ENCODE measurements at places on chromosomes 11 and 22.

GRCh38 chr11:77109236-77110019, 6.8 kb downstream of the OMP start:
- DNase-seq: no peak

GRCh38 chr11:96464700-96465307, 75.0 kb downstream of the JRKL start:
- peak; percentile 97 for DNase-seq

DNA sequence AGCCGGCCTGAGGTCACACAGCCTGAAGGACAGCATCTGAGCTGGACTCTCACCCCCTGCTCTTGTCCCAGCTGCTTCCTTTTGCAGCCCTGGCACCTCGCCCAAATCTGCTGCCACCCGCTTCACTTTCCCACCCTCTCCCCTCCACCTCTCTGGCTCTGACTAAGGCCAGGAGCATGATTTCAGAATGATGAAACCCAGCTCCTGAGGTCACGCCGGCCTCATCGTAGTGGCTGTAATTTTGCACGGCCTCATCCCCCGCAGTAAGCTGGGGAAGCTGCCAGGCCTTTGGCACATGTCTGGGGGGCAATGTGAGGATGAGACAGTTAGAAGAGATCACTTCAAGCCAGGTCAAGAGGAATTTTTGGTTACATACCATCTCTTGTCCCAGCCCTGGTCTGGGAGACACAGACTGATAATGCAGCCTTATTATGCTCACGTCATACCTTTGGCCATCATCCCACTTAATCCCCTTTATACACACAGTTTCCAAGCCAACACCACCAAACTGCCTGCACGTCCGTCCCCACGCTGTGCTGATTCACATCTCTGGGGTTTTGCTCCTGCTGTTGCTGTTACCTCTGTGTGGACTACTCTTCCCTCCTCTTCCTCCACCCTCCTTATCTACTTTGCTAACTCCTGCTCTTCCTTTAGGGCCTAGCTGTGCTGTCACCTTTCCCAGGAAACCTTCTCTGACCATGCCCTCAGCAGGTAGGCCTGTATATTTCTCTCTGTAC, 58.1 kb downstream of the CHRDL2 start:
- no peak for DNase-seq

DNA sequence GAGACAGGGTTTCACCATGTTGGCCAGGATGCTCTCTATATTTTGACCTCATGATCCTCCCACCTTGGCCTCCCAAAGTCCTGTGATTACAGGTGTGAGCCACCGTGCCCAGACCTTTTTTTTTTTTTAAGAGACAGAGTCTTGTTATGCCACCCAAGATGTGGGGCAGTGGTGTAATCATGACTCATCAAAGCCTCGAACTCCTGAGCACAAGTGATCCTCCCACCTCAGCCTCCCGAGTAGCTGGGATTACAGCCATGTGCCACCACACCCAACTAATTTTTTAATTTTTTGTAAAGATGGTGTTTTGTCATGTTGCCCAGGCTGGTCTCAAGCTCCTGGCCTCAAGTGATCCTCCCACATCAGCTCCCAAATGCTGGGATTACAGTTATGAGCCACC, 37.9 kb downstream of the IZUMO1R start:
- no peak for DNase-seq

DNA sequence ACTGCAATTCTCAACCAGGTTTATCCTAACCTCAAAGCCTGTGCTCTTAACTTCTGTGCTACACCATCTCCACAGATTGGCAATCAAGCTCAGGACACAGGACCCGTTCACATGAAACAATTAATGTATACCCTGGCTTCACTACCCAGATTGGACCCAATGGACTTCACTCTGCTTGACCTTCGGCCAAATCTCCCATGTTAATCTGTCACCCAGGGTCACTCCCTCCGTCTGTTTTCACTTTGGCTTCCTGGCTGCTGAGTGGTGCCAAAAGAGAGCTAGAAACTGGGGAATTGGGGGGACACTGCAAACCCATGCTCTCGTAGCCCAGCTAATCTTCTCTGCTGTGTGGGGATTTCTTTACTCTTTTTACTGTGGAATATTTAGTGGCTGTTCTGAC, 216.1 kb upstream of the ZC3H12C start:
- no peak for DNase-seq

DNA sequence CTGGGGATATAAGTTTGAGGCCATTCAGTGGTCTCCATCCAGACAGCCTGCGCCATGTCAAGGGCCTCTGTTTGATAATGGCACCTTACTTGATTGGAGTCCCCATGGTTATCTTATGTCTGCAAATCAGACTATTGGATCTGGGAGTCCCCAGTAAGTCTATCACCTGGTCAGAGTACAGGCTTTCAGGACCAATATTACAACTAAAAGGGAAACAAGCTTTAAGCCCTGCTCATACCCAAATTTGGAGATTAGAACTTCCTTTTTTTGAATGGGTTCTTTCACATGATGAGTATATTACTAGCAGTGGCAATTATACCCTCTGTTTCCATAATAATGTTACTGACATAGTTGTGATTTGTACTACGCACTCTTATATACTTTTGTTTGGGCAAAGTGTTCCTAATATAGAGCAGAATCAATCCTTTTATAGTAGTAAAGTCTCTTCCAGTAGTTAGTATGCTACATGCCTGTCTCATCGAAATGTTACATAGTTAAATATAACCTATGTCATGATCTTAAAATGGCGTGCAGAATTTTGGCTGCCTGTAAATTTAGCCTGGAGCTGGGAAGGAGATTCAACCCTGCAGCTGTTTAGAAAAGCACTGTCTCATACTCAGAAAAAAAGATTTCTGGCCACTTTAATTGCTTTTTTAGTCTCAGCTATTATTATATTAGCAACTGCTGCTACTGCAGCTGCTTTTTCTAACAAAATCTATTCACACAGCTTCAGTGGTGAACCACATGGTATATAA, 4.9 kb downstream of the MS4A15 start:
- DNase-seq: no peak

GRCh38 chr22:38257181-38257580, 15.6 kb downstream of the TMEM184B start:
- DNase-seq: no peak

DNA sequence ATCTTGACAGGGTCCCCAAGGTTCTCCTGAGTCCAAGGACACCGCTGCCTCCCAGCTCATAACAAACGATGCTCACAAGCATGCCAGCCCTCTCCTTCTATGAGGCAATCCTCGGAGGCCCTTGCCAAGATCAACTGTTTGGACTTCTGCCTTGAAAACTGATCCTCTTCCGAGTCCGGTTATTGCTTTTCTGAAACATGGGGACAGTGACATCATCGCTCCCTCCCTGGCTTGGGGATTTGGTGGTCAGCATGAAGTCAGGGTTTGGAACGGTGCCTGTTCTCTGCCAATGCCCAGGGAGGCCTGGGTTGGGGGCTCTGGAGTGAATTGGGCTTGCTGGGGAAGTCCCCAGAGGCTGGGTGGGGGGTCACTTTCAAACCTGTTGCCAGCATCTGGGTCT, 149.3 kb downstream of the FBXO7 start:
- DNase-seq: no peak

GRCh38 chr11:134478611-134479010, 66.6 kb upstream of the B3GAT1 start:
- no peak for DNase-seq
